T-helper 9 cell (primary cell): ENCODE measurements at places on chromosomes 1 and 21.

GRCh38 chr1:184840596-184840995, 85.9 kb upstream of the EDEM3 start:
- DNase-seq: peak; percentile 11

DNA sequence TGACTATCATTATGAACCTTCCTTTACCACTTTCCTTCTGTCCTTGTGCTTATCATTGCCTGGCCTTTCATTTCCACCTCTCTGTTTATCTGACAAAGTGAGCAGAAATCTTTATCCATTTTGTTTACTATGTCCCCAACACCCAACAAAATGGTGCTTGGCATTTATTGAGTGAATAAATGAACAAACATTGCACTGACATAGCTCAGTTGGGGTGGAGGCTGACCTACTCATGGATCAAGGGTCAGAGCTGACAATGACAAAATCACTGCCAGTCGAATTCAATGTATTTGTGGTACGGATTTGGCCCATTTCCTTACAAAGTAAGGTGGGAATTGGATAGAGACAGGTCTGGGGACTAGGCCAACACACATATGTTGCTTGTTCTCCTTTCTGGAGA, 257.4 kb upstream of the PLXNA2 start:
- DNase-seq: no peak

DNA sequence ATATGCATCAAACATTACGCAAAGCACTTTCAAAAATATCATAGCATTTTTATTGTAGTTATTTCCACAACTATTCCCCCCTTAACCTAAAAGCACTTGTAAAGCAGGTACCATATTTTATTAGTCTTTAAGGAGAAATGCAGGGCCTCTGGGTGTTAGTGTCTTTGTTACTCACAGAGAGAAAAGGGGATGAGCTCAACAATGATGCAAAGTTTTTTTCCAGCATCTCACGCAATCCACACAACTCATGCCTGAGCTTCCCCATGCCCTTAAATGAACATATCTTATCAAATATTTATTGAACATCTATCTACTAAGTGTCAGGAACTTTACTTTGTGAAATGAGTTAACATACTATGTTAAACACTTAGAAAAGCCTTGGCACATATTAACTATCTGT, 50.6 kb downstream of the BEND5 start:
- DNase-seq: no peak

GRCh38 chr1:65177457-65177856, 29.5 kb downstream of the AK4 start:
- DNase-seq: no peak

GRCh38 chr1:30856260-30856790, 52.2 kb downstream of the SDC3 start:
- DNase-seq: no peak

GRCh38 chr21:16007943-16008342, 278.2 kb downstream of the USP25 start:
- no peak for DNase-seq

- DNase-seq: no peak
Measured at GRCh38 chr1:226322986-226323385, 14.0 kb upstream of the LIN9 start.

DNA sequence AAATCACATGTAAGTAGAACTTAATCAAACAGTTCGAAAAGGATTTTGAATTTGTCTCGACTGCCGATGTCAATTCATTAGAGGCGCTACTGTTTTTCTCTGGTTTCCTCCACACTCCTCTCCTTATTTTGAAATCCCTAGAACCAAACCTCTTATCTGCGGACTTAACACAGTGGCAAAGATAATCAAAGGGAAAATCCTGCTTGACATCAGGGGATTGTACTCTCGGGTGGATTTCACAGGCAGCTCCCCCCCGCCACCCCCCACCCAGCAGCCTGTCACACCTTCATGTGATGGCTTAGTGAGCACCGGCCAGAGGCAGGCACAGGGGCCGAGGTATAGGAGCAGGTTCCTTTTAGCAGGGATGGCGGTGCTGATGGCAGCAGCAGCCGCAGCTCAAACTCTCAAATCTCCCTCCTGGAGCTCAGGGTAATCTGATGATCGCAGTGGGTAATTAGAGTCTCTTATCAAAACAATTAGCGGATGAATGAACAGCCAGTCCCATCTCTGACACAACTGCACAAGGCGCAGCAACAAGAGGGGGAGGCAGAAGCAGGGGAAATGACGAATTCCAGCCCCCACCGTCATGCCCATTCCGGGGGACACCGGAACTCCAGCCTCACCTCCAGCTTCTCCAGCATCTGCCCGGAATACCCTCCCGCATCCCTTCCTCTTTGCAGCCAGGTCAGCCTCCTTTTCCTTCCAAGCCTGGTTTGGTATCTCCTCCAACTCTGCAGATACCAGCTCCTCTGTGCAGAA, 80.3 kb downstream of the SSBP3 start:
- no peak for DNase-seq

GRCh38 chr1:161702250-161702649, 4.8 kb upstream of the FCRLA start:
- no peak for DNase-seq

GRCh38 chr1:91894036-91894761, 8.2 kb upstream of the TGFBR3 start:
- DNase-seq: no peak

- no peak for DNase-seq
Measured at GRCh38 chr1:212430955-212431394, 1.7 kb upstream of the NENF start.

DNA sequence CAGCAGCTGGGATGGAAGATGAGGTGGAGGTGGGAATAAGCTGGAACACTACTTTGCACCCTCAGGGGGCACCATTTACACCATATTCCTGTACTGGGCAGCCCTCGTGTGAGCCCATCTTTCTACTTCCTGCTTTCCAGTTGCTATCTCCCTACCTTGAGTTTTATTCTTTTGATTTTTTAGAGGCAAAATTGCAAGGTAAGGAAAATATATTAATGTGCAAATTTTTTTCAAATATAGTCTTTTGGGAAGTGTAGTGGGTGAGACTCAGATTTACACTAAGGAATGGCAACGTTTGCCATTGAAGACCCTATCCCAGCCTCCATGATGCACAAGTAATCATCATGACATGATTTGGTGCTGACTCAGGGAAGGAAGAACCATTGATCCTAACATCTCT, 31.1 kb upstream of the DUSP23 start:
- no peak for DNase-seq

DNA sequence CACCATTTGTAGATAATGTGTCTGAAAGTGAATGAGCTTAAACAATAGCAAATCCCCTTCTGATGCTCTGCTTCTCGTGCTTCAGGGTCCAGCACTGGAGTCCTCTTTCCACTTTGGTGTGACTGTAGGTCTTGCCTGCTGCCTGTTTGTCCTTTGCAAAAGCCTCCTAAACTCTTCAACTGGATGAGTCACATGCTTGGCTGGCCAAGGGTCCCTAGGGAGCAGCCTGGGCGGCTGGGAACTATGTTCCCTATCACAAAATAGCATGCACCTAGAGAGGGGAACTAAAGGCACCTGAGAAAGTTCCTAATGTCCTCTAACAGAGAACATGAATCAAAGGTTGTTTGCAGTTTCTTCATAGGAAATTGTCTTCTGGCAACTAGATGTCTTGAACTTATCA, 607.2 kb upstream of the PLXNA2 start:
- no peak for DNase-seq

DNA sequence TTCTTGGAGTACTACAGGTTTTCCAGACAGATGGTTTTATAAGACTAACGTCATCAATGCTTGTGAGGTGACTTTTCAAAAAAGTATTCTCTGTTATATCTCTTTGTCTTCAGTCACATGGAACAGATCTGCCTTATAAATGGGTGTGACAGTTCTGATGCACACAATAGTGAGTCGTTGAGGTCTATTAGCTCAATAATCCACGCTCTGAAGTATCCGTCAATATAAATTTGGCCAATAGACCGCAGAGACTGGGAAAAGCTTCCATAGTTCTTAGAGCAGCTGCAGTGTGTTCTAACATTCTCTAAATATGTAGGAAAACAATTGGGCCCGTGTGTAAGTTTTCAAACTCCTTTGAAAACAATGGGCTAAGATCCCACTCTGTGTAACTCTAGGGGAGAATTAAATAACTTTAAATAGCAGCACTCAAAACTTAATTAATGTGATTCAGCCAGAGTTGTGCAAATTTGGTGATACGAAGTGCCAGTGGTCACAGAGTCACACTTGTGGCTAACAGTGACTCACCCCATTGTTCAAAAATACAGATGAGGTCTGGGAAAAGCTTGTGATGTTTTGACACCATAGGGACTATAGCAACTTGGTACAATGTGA, 316.0 kb downstream of the LMO4 start:
- DNase-seq: no peak

DNA sequence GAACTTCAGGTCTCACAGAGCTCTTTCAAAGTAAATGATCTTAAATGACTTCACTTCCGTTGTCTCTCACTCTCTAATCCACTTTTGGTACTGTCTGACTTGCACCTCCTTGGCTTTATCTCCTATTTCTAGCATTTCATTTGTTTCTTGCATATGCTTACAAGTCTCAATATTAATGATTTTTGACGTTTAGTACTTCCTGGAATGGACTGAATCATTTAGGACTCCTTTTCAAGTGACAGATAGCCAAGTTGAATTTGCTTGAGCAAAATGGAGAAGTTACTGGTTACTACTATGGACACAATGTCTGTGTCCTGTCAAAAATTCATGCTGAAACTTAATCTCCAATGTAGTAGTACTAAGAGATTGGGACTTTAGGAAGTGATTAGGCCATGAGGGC, 7.0 kb upstream of the SGIP1 start:
- no peak for DNase-seq

DNA sequence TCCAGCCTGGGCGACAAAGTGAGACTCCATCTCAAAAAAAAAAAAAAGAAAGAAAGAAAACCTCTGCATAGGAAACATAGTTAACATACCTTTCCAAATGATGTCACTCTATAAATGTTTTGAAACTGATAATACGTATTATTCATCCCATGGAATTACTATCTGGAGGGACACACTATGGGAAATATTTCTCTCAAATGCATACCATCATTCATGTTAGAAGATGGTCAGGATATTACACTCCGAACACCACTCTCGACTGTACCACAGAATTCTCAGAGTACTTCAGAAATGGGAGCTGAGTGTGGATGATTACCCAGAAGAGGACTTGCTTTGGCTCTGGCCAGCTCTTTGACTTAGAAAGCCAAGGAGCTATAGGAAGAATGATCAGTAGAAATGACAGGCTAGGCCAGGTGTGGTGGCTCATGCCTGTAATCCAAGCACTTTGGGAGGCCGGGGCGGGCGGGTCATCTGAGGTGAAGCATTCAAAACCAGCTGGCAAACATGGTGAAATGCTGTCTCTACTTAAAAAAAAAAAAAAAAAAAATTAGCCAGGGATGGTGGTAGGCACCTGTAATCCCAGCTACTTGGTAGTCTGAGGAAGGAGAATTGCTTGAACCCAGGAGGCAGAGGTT, 5.2 kb upstream of the LIN28A start:
- DNase-seq: no peak

- no peak for DNase-seq
Measured at GRCh38 chr1:246364415-246364941, 142.6 kb downstream of the SMYD3 start.

DNA sequence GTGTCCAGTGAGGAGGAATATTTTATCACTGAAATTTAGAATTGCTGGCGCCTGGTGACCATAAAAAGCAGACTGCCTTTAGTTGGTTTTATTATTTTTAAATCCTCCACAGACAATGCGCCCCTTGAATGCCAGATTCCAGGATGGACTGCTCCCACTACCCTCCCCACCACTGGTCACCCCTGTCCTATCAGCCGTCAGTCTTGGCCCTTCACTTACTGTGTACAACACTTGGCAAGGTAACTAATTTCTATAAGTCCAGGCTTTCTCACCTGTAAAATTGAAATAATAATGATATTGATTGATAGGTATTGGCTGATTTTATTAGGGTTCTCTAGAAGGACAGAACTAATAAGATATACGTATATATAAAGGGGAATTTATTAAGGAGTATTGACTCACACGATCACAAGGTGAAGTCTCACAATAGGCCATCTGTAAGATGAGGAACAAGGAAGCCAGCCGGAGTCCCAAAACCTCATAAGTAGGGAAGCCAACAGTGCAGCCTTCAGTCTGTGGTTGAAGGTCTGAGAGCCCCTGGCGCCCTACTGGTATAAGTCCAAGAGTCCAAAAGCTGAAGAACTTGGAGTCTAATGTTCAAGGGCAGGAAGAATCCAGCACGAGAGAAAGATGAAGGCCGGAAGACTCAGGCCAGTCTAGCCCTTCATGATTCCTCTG, 17.8 kb downstream of the RHEX start:
- DNase-seq: no peak

GRCh38 chr1:63327417-63328054, 5.2 kb downstream of the FOXD3 start:
- DNase-seq: peak; percentile 17
